Stimulated activated CD4-positive, alpha-beta T cell treated with anti-CD3 and anti-CD28 coated beads, TNF-alpha, amount 100 ng/mL, for 4 hours (primary cell): ENCODE measurements at places on chromosomes 4 and X.

- no peak for DNase-seq
These were observed 172.7 kb upstream of the ARHGAP24 start for GRCh38 chr4:85302193-85302736.

DNA sequence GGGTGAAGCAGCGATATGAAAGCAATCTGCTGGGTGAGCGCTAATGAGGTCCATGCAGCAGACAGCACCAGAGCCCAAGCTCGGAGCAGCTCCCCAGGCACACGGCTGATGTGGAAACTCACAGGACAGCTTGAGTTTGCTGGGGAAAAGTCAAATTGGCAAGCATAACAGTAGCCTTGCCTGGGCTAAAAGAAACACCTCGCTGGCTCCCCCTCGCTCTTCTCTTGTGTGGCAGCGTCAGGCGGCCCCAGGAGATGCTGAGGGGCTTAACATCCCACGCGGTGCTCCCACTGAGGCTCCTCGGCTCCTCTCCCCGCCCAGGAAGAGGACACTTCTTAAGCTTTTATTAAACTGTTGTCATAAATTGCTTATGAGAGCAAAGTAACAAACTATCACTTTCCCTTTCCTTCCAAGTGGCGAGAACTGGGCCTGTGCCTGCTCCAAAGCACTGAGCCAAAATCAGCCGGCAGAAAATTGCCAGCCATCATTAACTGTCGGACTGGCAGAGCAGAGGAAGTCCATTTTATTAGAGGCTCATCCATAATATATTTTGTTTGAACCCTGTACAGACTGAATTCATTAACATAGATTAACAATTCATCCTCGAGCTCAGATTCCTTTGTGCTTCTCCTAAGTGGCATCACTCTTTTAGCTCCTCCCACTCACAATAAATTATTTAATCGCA lies 111.4 kb downstream of the TSPAN5 start:
- no peak for DNase-seq

DNA sequence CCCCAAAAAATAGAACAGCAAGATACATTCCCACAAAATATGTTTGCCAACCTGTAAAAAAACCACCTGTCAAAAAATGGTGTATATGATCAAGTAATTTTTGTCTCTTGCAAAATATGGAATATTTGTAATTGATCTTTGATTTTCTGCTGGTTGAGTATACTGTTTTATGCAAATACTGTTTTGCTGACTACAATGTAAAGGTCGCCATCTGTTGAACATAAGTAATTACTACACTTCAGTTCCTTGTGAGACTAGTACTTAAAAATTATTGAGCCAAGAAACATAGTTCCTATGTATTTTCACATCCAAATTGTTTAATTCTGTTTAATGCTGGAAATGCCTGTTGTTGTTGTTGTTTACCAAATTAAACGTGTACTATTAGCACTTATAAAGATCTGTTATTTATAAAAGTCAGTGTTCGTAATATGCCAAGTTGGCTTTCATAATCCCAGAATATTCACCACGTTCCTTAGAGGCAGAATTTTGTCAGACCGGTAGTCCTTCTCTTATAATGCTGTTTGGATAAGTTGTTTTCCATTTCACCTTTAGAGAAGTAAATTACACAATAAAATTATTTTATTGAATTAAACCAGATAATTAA lies 144.2 kb downstream of the PDLIM5 start:
- no peak for DNase-seq

DNA sequence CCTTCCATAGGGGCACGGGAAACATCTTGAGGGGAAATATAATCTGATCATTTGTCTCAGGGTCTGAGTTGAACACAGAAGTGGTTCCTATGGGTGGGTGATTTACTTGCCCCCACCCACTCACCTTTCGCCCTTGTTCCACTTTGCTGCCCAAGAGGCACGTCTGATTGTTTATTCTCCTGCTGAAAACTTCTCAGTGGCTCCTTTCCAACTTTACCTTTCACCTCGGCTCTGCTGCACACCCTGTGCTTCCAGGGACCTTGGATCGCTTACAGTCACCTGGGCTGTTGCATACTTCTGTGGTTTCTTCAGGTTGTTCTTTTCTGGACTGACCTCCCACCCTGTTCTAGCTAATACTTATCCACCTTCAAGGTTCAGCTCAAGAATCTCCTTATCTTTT lies 213.4 kb upstream of the JADE1 start:
- no peak for DNase-seq

- no peak for DNase-seq
These were observed 1085.0 kb downstream of the CCSER1 start for GRCh38 chr4:91212211-91212610.

DNA sequence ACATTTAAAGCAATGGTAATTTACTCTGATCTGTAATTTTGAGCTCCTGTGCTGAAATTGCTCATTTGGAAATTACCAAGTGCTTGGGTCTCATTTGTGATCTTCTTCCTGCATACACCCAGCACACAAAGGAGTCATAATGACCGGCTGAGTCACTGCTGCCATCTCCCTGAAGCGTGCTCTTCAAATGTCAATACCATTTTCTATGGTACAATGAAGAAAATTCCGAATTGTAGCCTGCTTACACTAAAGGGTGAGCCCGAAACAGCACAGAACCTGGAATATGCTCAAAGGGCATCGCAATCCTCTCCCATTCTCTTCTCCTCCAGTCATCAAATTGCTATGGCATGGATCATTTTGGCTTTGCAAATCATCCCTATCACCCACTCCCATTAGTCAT lies 140.5 kb downstream of the GRIA3 start:
- no peak for DNase-seq

DNA sequence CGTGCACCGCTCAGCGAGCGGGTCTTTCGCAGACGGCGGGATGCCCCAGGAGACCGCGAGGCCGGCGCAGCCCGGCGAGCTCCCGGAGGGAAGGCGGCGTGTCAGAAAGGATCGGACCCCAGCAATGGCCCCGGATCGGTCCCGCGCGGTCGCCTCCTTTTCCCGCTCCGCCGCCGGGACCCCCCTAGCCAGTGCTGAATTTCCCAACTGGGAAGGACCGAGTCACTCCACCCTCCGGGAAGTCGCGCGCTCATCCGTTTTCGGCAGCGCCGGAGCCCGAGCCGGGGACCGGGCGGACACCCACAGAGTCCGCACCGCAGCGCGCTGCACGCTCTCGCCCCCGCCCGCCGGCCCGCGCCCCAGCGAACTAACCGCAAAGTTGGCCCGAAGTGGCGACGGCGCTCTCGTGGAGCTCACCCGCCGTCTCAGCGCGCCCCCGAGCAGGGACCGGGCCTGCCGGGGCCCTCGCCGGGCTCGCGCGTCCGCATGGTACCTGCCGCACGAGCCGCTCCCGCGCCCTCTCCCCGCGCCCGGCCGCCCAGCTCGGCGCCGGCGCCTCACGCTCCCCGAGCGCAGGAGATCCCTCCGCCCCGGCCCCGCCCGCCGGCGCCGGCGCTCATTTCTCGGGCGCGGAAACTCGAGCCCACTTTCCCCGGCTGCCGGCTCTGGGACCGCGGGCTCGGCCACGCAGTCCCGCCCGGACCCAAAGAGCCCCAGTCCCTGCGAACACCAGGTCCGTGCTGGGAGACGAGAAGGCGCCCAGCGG lies at the start of gene FAT1:
Gene FAT1 (minus strand): TSS at position 565 of the 766 bp plus-strand sequence. CDS start 14,029 bp downstream, outside the sequence.
- DNase-seq, result no peak

DNA sequence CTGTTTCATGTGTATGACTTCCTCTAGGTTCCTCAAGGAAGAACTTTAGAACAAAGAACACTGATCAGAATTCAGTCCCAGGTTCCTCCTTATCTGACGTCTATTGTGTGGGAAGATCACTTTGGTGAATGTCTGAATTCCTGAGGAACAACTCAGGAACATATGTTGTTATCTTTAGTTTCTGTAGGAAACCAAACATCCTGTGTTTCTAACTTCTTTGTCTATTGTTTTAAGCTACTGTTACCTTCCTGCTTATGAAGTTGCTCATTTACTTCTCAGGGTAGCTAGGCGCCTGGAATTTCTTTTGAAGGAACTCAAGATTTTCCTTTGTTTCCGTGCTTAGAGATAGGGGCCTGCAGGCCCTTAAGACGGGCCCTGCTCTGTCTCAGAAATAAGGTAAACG lies 46.2 kb downstream of the MAGEB5 start:
- no peak for DNase-seq

- no peak for DNase-seq
These were observed 88.7 kb upstream of the HPF1 start for GRCh38 chr4:169846396-169846795.

GRCh38 chrX:37993837-37994619 lies 12.3 kb upstream of the SYTL5 start:
- no peak for DNase-seq
